ENCODE measurements at places on chromosomes 4 and X.

GRCh38 chr4:108965472-108966076 is 202.7 kb upstream of the ETNPPL start:
- no peak for DNase-seq

- no peak for DNase-seq
Observed at GRCh38 chr4:99945718-99946355, 581 bp downstream of the DNAJB14 start.

DNA sequence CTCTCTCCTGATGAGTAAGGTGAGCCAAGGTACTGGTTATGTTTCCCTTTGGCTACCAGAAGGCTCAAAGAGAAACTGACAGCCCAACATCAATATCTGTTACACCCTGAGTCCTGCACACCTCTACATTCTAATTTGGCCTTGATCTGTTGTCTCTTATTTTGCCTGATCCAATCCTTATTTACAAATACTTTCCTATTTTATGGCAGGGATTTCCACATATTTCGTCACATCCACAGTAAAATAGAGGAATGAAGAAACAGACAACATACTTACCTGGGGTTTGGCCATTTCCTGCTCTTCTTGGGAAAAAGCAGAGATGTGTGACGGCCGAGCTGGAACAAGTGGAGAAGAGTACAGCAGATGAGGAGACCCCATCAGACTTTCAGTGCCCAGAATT is 1.5 kb downstream of the ZNF182 start:
- no peak for DNase-seq

DNA sequence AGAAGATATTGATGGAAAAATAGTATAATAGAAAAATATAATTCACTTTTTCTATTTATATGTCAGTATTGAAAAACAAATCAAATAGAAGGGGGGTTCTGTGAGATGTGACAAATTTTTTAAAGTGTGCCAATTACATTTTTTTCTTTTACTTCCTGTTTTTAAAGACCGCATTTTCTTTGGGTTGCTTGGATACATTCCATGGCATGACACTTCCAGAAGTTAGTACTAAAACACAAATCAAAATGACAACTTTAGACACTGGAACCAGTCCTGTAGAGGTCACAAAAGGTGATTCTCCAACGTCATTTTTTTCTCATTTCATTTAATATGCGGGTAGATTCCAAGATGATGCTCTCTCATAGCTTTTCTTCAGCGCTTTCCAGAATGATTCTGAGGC is 116.2 kb upstream of the GNPDA2 start:
- no peak for DNase-seq

- DNase-seq = no peak
Observed at GRCh38 chr4:166518776-166519175, 645.7 kb downstream of the TLL1 start.

GRCh38 chr4:118967393-118967792 is 78.7 kb downstream of the SYNPO2 start:
- DNase-seq = no peak

DNA sequence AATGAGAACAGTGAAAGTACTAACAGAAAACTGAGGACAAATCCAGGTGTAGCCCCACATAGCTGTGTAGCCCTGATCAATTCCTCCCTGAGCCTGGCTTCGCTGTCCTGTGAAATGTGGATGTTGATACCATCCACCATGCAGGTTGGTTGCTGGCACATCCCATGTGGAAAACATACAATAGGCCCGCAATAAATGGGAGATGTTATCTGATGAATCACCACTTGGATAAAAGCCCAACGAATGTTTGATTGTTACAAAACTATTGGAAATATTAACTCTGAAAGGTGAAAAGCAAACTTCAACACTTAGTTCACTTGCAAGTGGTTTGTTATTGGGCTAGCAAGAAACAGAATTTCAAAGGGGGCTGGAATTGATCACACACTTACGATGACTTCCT is 186.3 kb upstream of the FTHL17 start:
- no peak for DNase-seq

- DNase-seq = no peak
Observed at GRCh38 chrX:15160558-15161095, 109.3 kb downstream of the ASB9 start.

DNA sequence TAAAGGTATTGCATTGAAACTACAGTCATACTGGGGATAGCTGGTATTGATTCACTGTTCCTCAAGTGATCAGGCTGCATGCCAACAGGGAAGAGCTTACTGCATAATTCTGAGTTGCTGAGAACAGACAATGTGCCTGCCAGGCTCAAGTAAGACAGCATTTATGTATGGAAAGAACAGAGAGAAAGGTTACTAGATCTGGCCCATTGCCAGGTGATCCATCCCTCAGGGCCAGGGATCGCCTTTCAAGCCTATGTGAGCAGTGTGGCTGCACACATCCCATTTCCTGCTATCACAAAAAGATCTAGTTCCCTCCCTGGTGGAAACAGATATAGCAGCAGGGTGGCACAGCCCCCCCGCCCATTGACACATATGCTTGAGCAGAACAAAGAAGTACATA is 254.0 kb downstream of the TMA16 start:
- DNase-seq = no peak
